ENCODE measurements at places on chromosomes 6 and 20. TPM values are rescaled to one million over a fixed set of nuclear protein-coding genes. Genes with fewer than 3 reads are reported as not detected.

- DNase-seq: no peak
Measured at GRCh38 chr6:82711971-82712370, 348.4 kb downstream of the TPBG start.

- DNase-seq: no peak
Measured at GRCh38 chr20:4889446-4889845, 111.9 kb downstream of the SLC23A2 start.

DNA sequence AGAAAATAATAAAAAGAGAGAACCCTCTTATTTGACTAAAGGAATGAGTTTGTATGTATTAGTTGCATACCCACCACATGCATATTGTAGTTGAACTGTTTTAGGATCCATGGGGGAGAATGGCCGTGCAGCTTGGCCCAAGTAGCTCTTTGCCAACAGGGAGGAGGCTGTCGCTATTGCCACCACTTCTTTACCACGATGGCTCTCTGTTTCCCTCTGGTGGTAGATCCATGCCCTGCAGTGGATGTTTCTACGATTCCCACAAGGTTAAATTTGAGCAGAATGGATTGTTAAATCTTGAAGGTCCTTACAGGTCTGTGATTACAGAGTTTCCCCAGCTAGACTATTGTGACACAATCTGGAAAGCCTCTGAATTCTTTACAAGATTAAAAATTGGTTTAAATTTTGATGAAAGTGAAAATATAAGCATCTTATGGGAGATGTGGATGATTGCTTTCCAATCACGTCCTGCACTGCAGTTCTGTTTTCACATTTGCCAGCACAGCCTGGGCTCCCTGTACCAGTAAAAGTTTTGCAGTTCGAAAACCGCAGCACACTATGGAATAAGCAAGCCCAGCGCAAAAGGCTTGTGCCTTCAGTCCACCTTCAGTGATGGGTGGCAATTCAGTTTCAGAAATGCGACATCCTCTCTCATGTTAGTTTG lies 34.4 kb upstream of the FNDC1 start:
- peak; percentile 57 for DNase-seq

- DNase-seq: no peak
Measured at GRCh38 chr6:14216946-14217684, 99.5 kb downstream of the CD83 start.

GRCh38 chr6:32943864-32944649 lies 3.2 kb upstream of the HLA-DMB start:
- peak; percentile 58 for DNase-seq

- no peak for DNase-seq
Measured at GRCh38 chr6:90068703-90069523, 174.6 kb downstream of the GJA10 start.

DNA sequence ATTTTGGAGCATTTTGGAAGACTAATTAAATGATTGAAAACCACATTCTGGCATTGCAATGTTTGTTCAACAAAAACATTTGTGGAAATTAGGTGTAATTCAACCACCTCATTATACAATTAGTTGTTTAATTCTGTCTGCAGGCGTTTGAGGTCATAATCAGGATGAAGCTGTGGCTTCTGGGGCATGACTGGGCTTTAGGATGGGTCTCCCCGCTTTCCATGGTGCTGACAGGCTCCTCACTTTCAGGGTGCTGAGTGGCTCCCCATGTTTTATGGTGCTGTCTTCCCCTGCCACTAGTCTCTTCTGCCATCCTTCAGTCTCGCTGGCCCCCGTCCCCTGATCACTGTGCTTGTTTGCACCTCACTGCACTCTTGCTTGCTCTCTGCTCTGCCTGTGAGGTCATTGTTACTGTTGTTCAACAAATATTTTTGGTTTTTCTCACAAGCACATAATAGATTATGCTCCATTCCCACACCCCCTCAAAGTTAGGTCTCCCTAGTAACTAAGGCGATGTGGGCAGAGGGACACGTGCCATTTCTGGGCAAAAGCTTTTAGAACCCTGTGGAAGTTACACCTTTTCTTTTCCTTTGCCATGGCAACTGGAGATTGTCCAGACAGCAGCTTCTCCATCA lies 25.4 kb upstream of the ZNF831 start:
- no peak for DNase-seq

- DNase-seq: no peak
Measured at GRCh38 chr20:60785785-60786184, 466.3 kb upstream of the CDH4 start.

DNA sequence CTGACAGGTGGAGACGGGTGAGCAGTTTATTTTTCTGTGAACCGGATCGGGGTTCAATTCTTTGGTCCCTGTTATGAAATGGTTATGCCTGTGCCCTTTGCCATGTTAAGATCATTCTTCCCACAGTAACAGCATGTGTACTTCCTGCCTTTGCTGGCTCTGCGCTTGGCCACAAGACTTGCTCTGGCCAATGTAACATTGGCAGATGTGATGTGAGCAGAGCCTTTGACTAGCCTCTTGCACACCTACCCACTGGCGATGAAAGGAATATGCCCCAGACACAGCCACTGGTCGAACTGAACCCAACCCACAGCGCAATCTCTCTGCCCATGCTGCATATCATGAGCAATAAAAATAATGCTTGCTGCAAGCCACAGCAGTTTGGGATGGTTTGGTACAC lies 31.9 kb downstream of the JAG1 start:
- no peak for DNase-seq

DNA sequence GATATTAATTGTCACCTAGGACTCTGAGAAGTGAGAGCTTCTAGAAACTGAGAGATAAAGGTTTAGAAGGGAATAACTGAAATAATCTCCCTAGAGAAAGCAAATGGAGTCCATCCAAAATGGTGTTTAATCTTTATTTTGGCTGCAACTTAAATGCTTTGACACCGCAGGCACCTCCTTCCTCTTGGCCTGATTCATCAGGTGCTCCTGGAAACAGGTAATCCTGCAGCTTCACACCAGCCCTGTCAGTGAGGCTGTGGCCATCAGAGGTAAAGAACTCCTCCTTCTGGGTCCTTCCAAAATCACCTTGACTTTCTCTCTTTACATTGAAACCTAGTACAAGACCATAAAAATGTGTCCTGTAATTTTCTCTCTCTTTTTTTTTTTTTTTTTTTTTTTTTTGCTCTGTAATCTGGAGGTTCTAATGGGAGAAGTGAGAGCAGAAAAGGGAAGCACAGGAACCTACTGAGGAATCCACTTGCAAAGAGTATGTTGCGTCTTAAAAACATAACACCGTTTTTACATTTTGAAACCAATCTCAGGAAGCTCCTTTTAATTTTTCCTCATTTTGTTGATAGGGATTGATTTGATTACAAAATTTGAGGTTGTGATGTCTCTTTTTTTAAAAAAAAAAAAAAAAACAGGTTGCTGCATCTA lies 124.2 kb downstream of the LRRC1 start:
- DNase-seq: no peak

- DNase-seq: peak; percentile 36
Measured at GRCh38 chr6:157235600-157236039, 87.7 kb downstream of the TMEM242 start.

The RIPPLY2 gene
- total RNA-seq: not detected

The MOXD1 gene
- not detected for total RNA-seq

The HLA-DOA gene
- 6.9 TPM for total RNA-seq

The OXT gene
- not detected for total RNA-seq

The ETV7 gene
- total RNA-seq: 0.78 TPM
